ENCODE measurements at places on chromosomes 1 and 21.

DNA sequence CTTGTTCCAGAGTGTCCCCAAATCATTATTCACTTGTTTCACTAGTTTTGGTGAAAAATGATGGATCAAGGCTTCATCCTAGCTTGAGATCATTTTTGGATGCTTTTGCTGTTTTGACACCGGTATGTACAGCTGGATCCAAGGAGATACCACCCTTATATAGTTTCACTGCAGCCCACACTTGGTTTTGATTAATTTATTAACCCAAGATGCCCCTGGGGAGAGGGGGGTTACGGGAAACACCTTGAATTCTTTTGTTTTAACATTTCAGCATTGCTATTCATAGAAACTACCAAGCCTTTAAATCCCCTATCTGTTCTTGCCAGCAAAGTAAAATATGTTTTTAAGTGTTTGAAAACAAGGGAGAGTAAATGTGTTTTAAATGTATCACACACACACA, 457.7 kb upstream of the RUNX1 start:
- DNase-seq: no peak

DNA sequence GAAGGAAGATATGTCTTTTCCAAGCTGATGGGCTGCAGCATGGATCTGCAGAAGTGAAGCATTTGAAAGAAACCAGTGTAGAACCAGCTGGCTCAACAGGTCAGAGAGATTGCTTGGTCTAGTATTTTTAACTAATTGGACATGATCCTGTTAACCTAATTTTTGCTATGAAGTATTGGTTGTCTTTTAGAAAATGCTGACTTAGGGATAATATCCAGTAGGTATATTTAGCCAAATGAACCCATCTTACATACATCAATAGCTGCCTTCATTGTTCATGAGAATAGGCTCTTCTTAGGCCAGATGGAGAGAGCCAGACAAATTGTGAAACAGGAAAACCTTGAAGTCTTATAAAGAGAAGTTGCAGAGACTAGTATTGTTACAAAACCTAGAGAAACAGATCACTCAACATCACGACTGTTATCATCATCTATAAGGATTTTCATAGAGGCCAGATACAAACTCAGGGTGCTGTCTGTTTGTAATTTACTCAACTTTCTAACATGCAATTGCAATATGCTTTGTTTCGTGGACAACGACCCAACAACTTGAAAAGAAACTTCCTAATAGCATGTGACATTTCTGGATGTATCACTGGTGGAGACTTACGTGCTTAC, 148.2 kb downstream of the DISC1 start:
- DNase-seq: no peak

- DNase-seq: no peak
These were observed 11.4 kb upstream of the B3GALT5 start for GRCh38 chr21:39601187-39601928.

DNA sequence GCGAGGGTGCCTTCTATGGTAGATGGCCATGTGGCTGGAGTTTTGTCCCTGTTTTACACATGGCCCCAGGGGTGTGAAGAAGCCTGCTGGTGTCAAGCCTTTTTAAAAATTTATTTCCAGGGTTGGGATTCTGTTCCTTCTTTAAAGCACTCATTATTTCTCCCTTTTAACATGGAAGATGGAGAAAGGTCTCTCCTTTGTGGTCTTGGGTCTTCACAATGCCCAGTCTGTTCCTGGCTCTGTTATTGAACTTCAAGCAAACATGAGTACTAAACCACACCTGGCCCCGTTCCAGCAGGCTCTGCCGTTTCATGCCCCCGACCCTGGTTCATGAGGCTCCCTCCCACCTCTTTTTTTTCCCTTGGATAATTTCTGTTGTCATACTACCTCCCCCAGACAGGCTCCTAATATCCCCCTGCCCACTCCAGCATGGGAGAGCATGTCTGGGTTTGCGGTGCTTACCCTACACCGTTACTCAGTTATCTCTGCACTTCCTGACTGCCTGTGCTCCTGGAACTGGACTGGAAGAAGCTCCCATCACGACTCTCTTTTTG, 121.2 kb upstream of the KIAA0040 start:
- DNase-seq: no peak

GRCh38 chr21:43772425-43772821, 3.7 kb downstream of the CSTB start:
- no peak for DNase-seq

GRCh38 chr21:43967981-43968380, 44.1 kb upstream of the TRAPPC10 start:
- no peak for DNase-seq

- DNase-seq: no peak
These were observed 392.4 kb downstream of the KCNH1 start for GRCh38 chr1:210741564-210741963.
